ENCODE measurements at places on chromosomes 2 and 18.
A peak's percentile ranks its signal among the peaks of the same experiment; 100 is the strongest.

DNA sequence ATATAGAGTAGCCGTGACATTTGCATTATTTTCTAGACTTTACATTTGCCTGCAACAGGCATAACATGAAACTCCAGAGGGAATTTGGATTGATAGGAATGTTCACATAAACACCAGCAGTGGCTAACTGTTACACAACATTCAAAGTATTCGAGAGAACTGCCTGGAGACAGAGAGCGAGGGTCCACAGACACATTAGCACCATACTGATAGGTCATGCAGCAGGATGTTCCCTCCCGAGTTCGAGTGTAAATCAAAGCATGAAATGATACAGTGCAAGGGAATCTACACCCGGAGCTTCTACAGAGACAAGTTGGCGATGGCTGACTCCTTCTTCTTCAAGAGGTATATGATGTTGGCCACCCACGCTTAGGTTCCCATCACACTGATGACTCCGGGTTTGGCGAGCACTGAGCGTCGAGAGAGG lies 89.5 kb downstream of the COL6A3 start:
- no peak for DNase-seq

GRCh38 chr2:1728821-1729220 lies 15.5 kb downstream of the PXDN start:
- DNase-seq: no peak

- DNase-seq: no peak
These were observed 11.1 kb upstream of the CYS1 start for GRCh38 chr2:10091182-10091888.

DNA sequence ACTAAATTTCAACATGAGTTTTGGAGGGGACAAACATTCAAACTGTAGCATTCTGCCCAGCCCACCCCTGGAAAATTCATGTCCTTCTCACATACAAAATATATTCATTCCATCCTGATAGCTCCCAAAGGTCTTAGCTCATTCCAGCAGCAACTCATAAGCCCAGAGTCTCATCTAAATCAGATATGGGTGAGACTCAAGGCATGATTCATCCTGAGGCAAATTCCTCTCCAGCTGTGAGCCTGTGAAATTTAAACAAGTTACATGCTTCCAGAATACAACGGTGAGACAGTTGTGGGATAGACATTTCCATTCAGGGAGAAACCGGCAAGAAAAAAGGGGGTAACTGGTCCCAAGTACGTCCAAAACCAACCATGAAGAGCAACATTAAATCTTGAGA lies 43.5 kb upstream of the FAHD2A start:
- DNase-seq: no peak

DNA sequence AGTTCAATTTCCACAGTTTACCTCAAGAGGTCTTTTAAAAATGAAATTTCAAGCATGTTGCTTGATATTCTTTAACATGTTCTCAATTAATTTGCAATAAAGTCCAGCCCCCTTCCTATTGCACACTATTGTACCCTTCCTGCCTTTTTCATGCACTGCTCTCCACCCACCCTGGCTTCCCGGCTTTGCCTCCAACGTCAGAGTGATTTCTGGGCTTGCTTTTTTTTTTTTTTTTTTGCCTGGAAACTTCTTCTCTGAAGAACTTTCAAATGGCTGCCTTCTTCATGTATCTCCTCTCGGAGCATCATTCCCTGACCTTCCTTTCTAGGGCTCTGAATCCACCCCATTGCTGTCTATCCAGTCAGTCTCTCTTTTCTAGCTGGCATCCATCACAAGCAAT lies 24.4 kb upstream of the CYP1B1 start:
- no peak for DNase-seq

DNA sequence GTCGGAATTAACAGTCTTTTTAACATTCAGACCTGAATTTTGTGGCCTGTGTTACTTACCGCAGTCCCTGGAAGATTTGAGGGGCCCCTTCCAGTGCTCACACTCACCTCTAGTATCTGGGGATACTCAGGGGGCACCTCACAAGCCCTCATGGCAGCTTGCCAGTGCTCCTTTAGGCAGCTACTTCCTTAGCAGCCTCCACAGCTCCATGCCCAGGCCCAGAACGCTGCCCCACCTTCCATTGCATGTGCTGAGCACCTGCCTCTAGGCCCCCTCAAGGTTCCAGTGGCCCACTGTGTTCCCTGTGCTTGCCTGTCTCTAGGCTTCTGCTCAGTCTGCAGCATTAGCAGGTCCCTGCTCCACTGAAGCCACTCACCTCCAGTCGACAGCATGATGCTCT lies 30.0 kb upstream of the PLA2R1 start:
- no peak for DNase-seq

DNA sequence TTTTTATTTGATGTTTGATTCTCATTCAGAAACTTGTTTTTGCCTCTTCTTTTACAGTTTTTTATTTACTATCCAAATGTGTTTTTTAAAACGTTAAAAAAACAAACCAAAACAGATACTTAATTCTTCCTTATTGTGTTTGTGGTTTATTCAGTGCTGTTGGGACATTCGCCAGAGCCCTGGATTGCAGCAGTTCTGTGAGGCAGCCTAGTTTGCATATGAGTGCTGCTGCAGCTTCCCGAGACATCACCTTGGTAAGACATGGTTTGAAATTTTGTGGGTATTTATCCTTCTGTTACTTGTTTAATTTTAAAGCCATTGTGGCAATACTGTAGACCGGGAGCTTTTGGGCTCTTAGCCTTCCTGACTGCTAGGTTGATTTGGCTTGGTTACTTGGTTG lies 91.2 kb downstream of the MTA3 start:
- no peak for DNase-seq

- DNase-seq: no peak
These were observed 33.7 kb upstream of the SCLY start for GRCh38 chr2:238027058-238027457.

- DNase-seq: no peak
These were observed 13.5 kb downstream of the UBR3 start for GRCh38 chr2:169840747-169841142.

DNA sequence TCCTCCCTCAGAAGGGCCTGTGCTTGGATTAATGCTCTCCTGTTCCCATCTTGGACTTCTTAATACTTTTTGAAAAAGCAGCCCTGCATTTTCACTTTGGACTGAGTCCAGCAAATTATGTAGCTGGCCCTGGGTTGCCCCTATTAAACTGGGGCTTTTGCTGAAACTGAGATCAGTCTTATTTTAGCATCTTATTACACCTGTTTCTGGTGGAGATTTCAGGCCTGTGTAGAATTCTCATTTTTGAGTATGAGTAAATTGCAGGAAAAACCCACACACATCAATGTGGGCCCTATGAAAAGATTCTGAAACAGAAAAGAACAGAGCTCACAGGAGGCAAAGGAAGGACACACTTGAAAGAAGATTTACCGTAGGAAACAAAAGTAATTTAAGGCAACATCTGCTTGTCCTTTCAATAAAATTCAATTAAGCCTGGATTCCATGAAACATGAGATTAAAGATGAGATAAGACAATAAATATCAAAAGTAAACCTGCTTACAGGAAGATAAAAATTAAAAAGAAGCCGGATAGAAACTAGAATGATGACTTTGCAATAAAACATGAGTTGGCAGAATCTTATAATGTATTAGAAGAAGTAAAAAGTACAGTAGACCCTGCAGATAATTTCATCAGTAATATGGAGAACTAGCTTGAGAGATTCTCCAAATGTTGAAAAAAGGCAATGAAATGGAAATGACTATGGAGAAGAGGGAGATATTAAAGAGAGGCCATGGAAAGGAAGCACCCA lies 90.7 kb upstream of the GCFC2 start:
- no peak for DNase-seq

DNA sequence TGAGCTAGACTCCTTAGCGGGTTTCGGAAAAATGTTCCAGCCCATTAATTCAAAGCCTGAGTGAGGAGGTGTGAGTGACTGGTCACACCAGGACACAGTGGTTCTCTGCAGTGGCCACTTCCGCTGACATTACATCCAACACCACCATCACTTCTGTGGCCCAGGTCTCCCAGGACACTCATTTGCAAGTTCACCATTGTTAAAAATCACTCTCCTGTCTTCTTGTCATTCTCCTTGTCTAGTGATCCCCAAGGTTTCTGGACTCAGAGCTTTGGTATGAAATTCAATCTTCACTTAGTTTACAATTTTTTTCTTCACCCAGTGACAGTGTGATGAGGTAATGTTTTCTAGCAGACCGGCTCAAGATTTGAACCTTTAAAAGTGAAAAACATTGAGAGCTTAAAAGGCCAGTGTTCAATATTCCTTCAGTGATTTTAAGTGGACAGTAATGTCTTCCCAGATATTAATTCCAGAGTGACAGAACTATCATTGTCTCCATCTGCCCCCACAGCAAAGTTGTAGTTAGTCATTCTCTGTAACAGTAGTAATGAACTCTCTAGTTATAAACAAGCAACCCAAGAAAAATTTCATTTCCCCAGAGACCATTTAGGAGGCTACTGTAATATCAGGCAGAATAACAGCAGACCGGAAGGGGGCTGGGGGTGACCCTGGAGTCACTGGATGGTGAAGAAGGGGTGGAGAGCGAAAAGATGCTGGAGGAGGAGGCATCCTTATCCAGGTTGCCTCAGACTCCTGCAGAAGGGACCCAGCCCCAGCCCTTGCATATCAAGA lies 164.9 kb downstream of the GFPT1 start:
- DNase-seq: no peak

- DNase-seq: peak; percentile 18
These were observed 7.8 kb downstream of the SULT1C4 start for GRCh38 chr2:108385411-108386071.

DNA sequence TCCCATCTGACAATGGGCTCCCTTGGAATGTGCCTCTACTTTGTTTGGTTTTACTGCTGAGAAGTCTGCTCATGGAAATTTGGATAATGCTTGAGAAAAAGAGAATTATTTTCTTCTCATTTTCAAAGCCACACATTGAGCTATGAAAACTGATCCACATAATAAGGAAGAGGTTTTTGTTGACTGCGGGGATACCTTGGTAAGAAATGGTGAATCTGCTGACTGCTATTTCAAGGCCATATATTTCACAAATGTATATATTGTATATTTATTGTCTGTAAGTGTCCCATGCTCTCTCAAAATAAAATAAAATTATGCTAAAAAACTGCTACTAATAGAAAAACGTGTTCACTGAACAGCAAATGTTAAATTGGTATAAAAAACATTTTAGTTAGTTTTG lies 15.1 kb downstream of the SH3YL1 start:
- no peak for DNase-seq

DNA sequence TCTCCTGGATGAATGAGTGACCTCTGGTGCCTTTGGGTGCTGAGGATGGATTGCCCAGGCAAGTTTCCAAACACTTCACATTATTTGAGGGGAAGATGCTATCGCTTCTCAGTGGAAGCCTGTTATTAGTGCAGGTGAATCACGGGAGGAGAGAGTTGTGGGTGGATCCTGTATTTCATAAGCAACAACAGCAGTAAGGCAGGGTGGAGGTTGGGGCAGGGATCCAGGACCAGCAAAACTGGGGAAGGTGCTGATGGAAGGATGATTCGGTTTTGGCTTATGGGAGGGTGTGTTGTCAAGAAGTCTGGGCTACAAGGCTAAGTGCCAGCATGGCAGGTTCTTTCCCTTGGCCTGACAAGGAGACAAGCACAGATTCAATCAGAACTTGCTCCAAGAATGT lies 37.7 kb upstream of the SETBP1 start:
- DNase-seq: no peak

- DNase-seq: no peak
These were observed 59.5 kb downstream of the SLC66A3 start for GRCh38 chr2:11214770-11215169.

DNA sequence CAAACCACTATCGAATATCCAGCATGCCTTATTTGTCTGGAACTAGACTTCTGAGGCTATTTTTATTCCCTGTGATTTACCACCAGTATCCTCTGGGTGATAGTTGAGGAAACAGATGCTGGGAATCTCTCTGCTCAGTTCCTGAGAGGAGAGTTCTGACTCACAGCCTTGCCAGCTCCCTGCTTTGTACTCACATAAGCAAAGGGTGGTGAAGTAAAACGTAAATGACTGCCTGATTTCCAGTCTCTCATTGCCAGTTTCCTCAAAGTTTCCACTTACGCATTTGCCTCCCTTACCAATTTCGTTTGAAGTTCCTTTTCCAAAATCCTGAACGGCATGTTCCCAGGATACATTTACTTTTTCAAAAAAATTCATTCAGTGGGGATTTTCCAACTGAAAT lies 69.2 kb upstream of the HNRNPA3 start:
- DNase-seq: no peak

- no peak for DNase-seq
These were observed 108.8 kb upstream of the LRRTM4 start for GRCh38 chr2:77631007-77631406.

- DNase-seq: no peak
These were observed 55.1 kb downstream of the KCNG3 start for GRCh38 chr2:42438685-42439084.

- DNase-seq: no peak
These were observed 10.0 kb upstream of the STARD7 start for GRCh38 chr2:96218508-96219131.

DNA sequence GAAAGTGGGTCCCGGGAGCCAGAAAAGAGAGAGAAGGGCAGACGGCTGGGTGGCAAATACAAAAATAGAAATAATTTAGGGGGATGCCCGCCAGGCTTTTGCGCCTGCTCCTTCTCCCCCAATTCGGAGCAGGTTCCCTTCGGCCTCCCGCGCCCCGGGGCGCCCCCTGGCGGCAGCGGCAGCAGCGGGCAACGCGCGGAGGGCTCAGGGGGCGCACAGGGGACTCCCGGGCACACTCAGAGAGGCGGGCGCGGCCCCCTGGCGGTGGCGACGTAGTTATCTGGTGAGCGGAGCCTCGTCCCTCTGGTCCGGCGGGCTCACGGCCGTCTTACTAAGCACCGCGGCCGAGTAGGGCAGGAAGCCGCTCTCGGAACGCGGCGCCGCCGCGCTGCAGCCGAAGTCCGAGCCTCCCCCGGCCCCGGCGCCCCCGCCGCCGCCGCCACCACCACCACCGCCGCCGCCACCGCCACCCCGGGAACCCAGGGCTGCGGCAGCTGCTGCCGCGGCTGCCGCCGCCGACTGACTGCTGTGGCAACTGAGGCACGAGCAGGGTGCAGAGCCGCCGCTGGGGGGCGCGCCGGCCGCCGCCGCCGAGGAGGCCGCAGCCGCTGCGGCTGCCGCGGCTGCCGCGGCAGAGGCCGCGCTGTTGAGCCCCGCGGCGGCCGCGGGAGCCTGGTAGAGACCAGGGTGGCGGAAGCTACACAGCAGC lies 3.8 kb downstream of the EVX2 start:
- no peak for DNase-seq

GRCh38 chr2:238914648-238915015 lies 66.7 kb downstream of the TWIST2 start:
- no peak for DNase-seq

DNA sequence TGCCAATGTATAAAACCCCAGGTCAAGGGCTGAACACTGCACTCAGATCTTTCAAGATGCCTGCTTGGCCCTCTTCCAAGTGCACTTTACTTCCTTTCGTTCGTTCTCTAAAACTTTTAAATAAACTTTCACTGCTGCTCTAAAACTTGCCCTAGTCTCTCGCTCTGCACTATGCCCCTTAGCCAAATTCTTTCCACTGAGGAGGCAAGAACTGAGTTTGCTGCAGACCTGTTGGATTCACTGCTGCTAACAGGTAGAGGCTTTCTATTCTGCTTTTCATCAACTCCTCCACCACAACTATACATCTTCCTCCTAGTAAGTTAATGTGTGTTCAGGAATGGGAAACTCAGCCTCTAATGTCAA lies 467.9 kb downstream of the MBD2 start:
- no peak for DNase-seq

Data from HuH-7 (cell line).